Suppressor macrophage treated with lipopolysaccharide for 1 hour (primary cell): ENCODE measurements at places on chromosomes 2 and 18.
A peak's percentile ranks its signal among the peaks of the same experiment; 100 is the strongest.

DNA sequence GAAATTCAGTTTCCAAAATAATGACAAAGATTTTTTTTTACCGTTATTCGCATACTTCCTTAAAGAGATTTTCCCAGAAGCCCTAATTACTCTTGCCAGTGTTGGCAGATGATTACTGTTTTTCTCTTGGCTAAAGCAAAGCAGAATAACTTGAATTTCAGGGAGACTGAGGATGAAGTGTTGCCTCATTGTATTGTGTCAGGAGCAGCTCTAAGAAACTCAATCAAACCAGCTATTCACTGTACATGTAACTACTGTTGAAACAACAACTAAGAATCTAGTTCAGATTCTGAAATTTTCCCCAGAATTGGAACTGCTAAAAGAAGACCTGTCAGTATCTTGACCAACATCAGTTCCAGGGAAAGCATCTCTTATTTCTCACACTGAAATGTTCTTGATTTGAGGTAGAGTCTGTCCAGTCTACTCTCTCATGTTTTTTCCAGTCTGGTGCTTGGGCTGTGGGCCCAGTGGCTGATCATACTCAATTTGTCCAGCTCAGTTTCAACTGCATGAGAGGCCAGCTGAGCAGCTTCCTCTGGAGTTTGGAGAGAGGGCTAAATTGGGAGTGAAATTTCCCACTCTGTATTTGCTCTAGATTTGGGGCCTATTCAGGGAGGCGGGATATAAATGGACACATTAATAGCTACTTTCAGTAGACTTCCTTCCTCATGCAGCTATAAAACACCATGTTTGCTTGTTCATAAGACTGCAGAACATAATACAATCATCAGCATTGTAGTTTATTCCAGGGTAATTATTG, 78.5 kb downstream of the PPP1R1C start:
- DNase-seq: no peak

- DNase-seq: peak; percentile 49
Measured at GRCh38 chr2:102895376-102895775, 133.5 kb downstream of the TMEM182 start.

- DNase-seq: no peak
Measured at GRCh38 chr2:225429717-225430116, 30.2 kb downstream of the NYAP2 start.

GRCh38 chr2:152251211-152251610, 75.6 kb upstream of the STAM2 start:
- no peak for DNase-seq
